ENCODE measurements at places on chromosomes 3 and 15.
A peak's percentile ranks its signal among the peaks of the same experiment; 100 is the strongest.

DNA sequence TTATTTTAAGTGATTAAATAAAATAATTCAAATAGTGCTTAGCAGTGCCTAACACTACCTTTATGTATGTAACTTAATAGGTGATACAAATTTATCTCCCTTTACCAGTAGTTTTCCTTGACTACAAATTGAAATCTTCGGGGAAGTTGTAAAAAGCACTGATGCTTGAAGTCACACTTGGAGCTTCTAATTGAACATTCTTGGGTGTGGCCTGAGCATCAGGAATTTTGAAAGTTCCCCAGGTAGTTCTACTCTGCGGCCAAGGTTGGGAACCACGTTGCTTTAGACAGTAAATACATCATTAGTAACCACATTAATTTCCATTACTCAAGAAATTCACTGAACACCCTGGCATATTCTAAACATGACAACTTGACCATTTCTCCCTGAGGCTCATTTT lies 351.4 kb downstream of the CNTN6 start:
- no peak for DNase-seq

DNA sequence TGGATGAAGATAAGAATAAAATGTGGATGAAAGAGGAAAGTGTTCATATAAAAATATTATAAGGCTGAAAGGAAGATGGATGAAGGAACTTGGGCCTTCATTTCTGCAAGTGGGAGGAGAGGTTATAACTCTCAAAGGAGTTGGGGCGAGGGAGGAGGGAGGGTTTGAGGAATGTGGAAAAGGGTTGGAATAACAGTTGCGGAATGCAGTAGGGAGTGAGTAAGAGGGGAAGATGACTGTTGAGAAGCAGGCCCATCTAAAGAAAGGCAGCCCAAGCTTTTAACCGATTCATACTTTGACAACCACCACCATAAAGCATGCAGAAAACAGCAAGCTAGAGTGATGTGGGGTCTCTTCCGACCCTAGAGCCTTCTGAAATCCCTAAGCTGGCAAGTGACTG lies 8.3 kb upstream of the TM4SF4 start:
- DNase-seq, result no peak

DNA sequence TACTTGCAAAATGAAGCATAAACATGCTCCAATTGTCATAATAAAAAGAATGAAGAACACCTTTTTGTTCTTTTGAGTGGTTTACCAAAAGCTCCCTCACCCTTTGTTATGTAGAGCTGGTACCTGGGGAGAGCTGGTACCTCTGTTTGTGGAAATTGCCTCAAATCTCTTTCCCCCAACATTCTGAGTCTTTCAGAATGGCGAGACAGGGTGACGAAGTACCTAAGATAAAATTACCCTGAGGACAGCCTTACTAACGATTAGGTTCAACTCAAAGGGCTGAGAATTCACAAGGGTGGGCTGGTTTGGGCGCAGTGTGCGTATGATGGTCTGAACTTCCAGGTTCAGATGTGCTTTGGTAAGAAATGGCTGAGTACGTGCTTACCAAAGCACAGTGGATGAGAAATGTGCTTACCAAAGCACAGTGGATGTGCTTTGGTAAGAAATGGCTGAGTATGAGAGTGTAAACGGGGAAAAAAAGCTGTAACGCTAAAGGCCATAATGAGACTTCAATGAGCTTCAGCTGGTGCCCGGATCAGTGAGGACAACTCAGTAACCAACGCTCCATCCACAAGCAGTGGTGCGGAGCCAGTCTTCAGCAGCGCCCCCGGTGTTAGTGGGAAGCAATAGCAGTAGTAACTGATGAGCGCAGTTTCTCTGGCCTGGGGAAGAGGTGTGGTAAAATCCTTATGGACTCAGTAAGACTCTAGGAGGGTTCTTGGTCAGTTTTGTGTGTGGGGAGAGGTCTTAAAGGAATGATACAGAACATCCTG lies 72.3 kb upstream of the LRIG1 start:
- no peak for DNase-seq

DNA sequence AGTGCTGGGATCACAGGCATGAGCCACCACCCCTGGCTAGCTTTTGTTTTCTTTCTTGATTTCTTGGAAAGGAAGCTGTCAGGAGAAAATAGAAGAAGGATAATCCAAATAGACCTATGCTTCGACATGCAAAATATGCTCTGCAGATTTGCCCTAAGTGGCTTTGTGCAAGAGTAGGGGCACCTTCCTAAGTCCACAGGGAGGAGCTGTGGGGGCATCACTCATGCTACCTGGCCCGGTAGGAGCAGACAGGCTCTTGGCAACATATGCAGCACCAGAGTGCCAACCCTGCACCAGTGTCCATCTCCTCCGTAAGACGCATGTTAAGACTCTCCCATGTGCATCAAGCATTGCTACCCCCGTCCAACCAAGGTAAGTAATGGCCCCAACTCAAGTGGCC lies 190.7 kb upstream of the UBE2E1 start:
- no peak for DNase-seq

- DNase-seq, result no peak
Observed at GRCh38 chr3:118761291-118761606, 273.4 kb downstream of the IGSF11 start.

- DNase-seq, result no peak
Observed at GRCh38 chr15:51342227-51342999, 958 bp downstream of the GLDN start.

DNA sequence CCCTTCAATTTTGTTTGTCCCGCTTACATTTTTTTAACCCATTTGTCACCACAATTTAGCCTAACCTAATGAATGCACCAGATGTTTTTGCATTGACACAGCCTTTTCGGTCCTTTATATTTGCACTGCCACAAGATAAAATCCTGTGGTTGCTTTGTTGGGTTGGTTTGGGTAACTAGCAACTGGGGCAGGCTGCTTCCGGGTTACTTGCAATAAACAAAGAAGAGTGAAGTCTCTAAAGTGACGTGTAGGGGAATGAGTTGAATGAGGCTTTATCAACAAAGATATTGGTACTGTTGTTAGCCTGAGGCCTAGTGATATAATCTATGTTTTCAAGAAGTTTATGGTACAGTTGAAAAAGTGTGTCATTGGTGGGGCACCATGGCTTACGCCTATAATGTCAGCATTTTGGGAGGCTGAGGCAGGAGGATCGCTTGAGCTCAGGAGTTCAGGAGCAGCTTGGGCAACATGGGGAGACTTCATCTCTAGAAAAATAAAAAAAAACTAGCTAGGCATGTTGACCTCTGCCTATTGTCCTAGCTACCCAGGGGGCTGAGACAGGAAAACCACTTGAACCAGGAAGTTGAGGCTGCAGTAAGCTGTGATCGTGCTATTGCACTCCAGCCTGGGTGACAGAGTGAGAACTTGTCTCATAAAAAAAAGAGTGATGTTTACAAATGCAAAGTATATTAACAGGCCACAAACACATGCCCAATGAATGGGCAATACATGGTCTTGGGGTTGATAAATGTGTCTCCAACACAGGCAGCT lies 121.8 kb downstream of the OXSM start:
- no peak for DNase-seq

GRCh38 chr3:188060840-188061544 lies 93.0 kb upstream of the LPP start:
- DNase-seq, result peak; percentile 16

GRCh38 chr3:112498914-112499711 lies at the start of gene BTLA:
Gene BTLA, minus strand, starts transcription at chr3:112499472. Its CDS starts 114 bp downstream, at chr3:112499358.
- DNase-seq, result no peak

DNA sequence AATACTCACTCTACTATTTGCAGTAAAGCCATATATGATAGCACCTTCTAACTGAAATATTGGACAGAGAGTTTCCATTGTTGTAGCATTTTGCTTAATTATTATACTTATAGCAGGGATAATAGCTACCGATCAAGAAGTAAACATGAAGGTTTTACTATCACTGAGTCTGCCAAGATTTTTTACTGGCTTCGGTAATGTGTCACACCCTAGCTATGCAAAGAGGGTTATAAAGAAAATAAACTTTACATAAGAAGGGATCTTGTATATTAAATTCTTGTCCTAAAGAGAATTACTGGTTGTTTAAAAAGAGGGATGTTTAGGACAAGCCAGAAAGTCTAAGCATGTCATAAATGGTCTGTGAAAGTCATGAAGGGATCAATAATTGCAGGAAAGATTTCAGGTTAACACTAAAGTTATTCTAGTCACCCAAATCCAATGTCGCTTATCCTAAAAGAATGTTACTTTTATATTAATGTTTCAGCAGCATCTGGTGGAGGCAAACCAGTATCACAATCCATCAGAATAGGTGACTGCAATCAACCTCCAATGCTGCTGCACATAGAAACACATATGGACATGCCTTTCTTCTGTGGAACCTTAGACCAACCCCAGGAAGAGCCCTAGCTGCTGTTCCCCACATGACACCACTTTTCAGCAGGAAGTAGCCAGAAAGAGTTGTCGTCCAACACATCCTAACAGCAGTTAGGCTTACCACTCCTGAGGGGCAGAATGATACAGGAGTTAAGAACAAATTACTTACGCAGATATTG lies 62.7 kb upstream of the GK5 start:
- no peak for DNase-seq

DNA sequence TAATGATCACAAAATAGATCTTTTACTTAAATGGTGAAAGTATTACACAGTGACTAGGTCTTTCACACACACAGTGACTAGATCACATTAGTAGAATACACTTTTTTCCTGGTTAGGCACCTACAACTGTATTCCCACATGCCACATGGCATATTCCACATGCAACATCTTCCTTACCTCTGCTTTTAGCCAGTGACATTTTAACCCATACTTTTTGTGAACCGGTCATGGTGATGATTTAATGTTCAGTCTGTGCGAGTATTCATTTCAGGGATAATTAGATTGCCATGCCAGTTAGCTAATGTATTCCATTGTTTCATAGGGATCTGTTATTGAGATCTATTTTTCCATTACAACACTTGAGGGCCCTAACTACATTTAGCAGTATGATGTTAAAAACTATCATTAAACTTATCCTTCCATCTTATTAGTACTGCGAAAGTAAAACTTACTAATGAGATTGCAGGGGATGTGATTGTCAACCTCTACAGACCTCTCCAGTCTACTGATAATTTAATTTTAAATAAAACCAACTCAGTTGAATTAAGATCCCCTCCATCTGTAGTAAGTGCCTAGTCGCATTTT lies 28.3 kb downstream of the TSEN2 start:
- DNase-seq, result no peak

GRCh38 chr3:64216274-64217147 lies 8.8 kb downstream of the PRICKLE2 start:
- DNase-seq, result no peak

DNA sequence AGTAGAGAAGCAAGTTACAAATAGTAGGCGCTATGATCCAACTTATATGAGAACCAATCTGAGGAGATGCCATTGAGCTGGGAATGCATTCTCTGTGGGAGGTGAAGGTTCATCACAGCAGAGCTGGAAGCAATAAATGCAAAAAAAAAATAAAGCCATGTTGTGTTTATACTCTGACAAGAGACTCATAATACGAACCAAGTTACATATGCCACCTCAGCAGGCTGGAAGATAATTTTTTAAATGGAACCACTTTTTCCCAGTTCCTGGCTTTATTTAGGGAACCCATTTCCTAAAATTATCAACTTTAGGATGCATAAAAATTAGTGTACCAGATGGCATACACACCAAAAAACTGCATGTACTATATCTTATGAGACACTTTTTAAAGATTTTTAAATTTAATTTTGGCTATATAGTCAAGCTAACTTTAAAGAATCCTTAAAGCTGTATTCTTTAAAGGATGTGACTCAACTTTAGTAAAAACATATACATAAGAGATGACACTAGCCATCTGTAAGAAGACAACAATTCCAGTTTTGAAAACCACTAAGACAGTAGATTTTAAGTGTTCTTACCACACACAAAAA lies 23.6 kb upstream of the SETMAR start:
- DNase-seq, result no peak

DNA sequence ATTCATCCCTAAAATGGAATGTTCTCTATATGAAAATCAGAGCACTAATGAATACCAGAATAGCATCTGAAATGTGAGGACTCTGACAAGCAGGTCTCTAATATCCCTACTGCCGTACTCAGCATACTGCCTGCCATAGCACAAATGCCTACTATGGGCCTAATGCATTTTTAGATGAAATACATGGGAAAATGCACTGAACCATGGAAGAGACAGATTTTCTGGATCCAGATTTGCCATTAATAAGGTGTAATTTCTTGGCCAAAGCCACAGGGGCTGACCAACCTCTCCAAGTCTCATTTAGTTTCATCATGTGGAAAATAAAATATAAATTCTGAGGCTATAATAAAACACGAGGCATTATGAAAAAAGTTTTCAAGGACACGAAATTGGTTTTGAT lies 123.8 kb downstream of the CBLB start:
- no peak for DNase-seq

DNA sequence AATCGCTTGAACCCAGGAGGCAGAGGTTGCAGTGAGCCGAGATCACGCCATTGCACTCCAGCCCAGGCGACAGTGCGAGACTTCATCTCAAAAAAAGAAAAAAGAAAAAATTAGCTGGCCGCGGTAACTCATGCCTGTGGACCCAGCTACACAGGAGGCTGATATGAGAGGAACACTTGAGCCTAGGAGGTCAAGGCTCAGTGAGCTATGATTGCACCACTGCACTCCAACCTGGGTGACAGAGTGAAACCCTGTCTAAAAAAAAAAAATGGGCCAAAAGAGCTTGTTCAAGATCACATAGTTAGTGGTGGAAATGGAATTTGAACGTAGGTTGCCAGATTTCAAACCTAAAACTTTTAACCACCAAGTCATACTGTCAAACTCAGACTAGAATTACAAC lies 46.2 kb upstream of the PPP4R2 start:
- no peak for DNase-seq

DNA sequence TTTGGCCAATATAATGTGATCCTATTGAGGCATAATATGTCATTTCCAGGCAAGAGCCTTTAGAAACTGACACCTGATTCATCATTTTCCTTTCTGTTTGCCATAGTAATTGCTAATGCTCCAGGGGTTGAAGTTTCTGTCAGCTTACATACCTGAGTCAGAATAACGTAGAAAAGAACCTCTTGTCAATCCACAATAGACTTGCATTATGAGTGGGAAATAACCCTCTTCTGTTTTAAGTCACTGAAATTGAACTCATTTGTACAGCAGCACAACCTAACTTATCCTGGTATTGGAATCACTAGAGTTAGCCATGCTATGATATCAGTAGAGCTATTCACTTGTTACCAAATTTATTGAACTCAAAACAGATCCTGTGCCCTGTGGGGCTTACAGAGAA lies 101.7 kb upstream of the TP63 start:
- no peak for DNase-seq

DNA sequence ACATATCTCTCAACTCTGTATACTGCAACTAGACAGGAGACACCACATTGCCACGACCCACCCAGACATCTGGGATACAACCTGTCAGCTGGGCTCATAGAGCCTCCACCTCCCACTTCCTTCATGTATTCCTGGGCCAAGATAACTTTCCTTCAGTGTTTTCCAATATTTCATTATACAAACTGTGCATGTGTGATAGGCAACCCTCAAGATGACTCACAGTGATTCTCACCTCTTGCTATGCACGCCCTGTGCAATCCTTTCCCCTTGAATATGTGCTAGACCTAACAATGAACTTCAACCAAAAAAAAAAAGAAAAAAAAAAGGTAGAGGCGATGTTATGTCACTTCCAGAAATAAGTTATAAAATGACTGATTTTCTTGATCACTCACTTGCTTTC lies 138.0 kb upstream of the ALCAM start:
- no peak for DNase-seq
